Cardiac septum (tissue), 1 donor: ENCODE measurements at places on chromosomes 3 and 15. TPM values are rescaled to one million over a fixed set of nuclear protein-coding genes. Genes with fewer than 3 reads are reported as not detected.

Gene HLTF
- 23.9 TPM for total RNA-seq

Gene SEMA3G
- 15.3 TPM for total RNA-seq

DNA sequence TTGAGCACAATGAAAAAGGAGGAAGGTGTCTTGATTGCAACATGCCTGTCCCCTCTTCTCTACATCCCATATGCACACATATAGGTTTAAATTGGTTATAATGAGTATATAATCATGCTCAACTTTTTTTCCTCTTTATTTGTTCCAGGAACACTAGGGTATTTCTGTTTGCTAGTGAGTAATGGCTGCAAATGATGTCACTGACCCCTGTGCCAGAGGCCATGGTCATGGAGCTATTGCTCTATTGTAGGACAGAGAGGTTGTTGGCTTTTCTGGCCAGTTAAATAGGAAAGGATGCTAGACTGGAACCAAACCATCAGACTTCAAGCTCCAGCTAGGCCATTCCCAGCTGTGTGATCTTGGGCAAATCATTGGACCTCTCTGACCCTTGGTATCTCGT, 9.6 kb downstream of the ARHGEF3 start:
- no peak for DNase-seq

Gene FILIP1L
- total RNA-seq: 120 TPM

Gene ADAMTSL3
- total RNA-seq: 9.8 TPM

DNA sequence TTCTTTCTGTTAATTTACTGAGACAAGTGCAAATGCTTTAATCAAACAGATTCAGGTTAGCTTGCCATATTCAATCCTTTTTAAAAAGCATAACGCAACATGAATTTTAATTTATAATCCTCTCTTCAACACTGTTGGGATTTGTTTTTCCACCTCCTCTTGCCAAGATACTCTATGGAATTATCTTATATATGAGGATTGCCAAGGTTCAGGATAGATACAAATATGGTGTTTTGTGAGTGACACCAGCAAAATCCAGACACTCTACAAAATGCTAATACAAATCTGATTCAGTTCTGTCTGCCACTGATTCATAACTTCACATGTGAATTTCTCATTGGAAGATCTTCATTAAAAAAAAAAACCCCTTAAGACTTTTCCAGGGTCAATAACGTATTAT, 104.8 kb downstream of the FBN1 start:
- DNase-seq: no peak

- DNase-seq: no peak
Measured at GRCh38 chr3:181797431-181797830, 85.7 kb downstream of the SOX2 start.

GRCh38 chr3:21330293-21330692, 420.7 kb downstream of the ZNF385D start:
- DNase-seq: no peak

DNA sequence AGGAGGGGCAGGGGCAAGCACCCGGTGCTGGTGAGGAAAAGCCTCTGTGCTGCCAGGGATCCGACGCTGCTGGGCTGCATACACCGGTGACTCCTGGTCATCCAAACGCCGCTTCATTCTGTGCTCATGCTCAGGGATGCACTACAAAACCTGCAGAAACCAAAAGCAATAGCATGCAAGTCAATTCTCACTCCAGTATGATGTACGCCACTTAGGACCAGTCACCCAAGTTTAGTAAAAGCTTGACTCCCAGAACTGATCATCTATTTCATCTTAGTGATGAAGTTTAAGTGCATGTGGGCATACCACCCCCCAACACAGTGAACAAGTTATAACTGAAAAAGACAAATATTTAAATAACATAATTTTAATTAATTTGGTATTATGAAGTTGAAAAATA, 21.2 kb downstream of the SIN3A start:
- no peak for DNase-seq

DNA sequence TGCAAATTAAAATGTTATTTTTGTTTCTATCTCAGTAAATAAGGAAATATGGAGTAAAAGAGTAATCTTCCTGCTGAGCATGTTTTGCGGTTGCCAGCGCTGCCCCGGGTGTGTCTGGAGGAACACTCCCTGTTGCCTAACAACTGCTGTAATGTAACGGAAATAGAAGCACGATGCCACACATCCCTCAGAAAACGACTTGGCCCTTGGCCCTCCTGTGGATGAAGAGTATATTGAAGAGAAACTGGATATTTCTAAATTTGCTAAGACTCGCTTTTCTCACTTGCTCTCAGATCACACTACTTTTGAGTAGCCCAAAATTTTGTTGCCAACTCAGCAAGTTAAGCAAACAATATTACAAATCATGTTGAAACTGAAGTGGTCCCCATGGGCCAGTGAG, 18.9 kb downstream of the CX3CR1 start:
- DNase-seq: peak; percentile 93

GRCh38 chr3:83034806-83035703, 1273.6 kb upstream of the GBE1 start:
- DNase-seq: no peak

GRCh38 chr15:74725225-74725774, at the start of gene CYP1A1:
CYP1A1 (minus strand) TSS chr15:74725528; CDS start chr15:74723097, 2,431 bp downstream.
- no peak for DNase-seq

Gene PIF1
- 1.6 TPM for total RNA-seq

- peak; percentile 82 for DNase-seq
Measured at GRCh38 chr15:34721802-34722438, 32.9 kb downstream of the GJD2 start.

Gene SPATA12
- total RNA-seq: not detected

GRCh38 chr15:39710681-39711080, 72.0 kb downstream of the FSIP1 start:
- DNase-seq: no peak

GRCh38 chr15:52309154-52309548, 13.5 kb upstream of the MYO5C start:
- DNase-seq: no peak

- DNase-seq: no peak
Measured at GRCh38 chr3:100436951-100437350, 35.6 kb downstream of the LNP1 start.

DNA sequence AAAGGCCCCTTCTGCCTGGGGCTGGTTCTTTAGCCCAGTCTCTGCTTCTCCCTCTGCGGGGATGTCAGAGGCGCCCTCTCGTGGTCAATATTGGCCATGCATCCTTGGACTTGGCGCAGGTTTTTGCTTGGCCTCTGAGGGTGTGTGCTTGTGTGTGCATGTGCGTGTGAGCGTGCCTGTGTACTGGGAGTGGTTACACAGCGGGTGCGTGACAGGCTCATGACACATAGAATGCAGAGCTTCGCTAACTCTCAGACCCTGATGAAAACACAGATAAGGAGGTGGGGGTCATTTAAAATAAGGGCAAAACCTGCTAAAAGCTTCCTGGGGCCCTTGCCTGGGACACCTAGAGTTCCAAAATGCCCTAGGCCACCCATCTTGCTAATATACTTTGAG, 160.9 kb downstream of the SMAD6 start:
- peak; percentile 88 for DNase-seq
